ENCODE measurements at places on chromosomes 3 and 15.
A peak's percentile ranks its signal among the peaks of the same experiment; 100 is the strongest.

DNA sequence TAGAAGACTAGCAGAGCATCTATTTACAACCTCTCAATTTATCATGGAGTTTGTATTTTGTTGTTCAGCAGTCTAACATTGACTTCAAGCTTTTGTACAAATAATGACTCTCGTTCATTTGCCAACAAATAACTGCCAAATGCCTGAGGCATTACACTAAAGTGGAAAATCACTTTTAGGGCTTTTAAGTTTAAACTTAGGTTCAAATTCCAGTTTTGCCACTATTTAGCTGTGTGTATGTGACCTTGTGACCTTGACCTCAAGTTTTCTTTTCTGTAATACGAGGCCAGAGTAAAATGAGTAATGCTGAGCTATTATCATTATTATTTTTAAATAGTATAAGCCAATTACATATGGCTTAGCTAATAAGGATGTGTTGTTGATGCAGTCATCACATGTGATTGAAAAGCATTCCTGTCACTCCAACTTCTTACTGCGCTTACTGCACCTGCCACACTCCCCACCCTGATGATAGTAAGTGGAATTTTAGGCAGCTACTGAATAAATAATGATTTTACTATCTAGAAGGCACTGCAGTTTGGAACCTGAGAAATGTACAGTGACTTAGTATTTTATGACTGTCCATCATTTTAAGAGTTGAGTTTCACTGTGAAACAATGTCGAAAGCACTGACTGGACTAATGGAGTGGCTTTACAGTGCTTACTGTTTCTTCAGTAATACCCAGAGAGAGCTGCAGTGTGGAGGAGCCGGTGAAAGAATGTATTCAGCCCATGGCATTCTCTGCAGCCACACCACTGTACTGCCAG lies 16.3 kb downstream of the ARL8B start:
- DNase-seq, result no peak

DNA sequence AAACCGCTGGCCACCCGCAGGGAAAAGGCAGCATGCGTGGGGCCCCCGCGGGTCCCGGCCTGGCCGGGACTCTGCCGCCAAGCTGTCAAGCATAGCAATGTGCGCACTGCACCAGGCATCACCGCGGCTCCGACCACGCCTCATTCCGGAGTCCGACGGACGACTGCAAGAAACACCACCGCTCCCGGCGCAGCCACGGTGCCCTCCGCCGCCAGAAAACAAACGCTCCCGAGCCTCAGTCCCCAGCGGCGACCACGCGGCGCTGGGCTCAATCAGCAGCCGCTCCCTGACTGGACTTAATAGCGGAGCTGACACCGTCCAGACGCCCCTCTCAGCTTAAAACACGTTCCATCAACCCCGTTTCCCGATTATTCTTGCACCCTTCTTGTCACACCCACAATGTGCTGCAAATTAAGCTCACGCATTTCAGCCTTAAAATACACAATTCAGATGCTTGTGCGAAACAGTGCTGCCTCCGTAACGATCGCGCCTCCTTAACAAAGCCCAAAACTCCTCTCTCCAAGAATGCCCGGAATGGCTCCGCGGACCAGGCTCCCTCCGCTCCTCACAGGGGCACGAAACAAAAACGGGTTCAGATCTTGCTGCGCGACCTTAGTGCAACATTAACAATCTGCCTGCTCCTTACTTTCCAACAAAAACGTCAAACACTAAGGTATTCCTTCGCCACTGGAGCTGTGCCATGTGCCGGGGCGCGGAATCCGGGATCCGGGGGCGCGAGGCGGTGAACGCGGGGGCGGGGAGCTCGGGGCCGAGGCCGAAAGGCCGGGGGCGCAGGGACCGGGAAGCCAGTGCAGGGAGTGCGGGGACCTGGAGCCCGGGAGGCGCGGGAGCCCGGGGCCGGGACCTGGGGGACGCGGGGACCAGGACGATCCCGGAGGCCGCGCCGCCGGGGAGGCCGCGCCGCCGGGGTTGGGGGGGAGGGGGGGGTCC lies 655 bp downstream of the CYFIP1 start:
- DNase-seq, result no peak

- DNase-seq, result peak; percentile 17
These were observed 26.2 kb downstream of the POLR2M start for GRCh38 chr15:57732526-57733331.

DNA sequence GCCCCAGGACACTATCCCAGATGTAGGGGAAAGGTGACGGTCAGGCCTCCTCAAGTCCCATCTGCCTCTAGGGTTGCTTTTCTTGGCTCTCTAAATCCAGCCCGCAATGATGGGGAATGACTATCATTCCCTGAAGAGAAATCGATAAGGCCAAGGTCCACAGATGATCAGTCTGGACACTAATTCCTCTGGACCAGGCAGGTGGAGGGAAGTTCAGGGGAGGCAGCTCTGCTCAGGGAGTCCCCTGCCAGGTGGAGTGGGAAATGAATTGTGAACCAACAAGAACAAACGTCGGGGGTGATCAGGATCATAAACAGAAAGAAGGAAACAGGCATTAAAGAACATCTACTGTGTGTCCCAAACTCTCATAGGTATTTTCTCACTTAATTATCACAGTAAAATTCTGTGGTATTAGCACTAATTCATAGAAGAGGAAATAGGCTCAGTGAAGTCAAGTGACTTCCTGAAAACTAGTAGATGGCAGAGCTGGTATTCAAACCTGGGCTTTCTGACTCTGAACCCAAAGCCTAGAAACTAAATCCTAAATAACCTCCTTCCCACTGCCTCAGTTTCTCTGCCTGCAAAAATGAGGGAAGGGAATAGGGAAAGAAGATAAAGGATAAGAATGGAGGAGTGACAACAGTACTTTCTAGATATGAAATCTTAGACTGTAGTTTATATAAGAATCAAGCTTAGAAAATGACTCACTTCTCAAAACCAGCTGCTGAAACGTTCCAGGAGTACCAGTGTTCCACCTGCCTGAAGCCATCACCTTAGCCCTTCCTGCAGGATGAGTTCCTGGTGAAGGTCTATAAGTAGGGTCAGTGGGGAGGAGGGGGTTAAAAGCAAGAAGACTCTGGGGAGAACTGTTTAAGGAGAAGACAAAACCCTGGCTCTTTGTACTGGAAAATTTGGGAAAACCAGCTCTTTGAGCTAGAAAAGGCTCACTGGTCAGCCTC lies 7.5 kb downstream of the BMF start:
- no peak for DNase-seq

All from stimulated activated CD4-positive, alpha-beta T cell treated with anti-CD3 and anti-CD28 coated beads, Interleukin-1b, Interleukin-23, amount 100 ng/mL, for 1 hour (primary cell).